Muscle of back (tissue), 13 donors: ENCODE measurements at places on chromosomes 11 and 22.

GRCh38 chr11:127393460-127393997 lies 393.0 kb upstream of the KIRREL3 start:
- no peak for DNase-seq

DNA sequence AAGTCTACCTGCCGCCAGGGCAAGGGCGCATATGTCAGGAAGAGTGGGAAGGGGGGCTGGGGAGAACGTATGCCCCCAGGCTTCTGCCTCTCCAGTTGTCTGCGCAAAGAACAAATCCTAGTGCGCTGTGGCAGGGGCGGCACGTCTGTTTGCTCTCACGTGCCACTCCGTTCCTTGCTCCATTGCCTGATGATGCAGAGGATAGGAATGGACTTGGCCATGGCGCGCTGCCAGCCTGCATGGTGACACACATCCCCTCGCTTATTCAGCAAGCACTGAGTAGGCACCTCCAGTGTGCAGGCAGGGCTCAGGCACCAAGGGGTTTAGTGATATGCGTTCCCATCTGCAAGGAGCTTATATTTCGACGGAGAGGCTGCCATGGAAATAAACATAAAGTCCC lies 45.4 kb upstream of the SLC22A12 start:
- no peak for DNase-seq

DNA sequence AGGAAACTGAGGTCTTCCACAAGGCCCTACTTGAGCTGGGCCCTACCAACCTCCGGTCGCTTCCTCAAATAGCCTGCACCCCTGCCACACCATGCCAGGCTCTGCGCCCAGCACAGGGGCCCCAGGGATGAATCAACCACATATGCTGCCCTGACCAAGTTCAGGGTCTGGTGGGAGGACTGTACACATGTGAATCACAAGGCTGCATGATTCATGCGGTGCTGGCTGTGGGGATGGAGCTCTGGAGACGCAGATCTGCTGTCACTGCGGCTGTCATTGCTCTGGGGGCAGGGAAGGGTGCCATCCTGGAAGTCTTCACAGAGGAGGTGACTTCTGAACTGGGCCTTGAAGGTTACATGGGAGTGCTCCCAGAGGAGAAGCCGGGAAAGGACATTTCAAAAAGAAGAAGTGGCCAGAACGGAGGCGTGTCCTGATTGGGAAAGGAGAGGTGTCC lies 21.5 kb downstream of the CYTH4 start:
- DNase-seq = peak; percentile 59

- peak; percentile 88 for DNase-seq
Observed at GRCh38 chr22:25110846-25111578, 88.6 kb upstream of the CRYBB3 start.

GRCh38 chr11:78810559-78811009 lies 235.9 kb upstream of the NARS2 start:
- DNase-seq = no peak

DNA sequence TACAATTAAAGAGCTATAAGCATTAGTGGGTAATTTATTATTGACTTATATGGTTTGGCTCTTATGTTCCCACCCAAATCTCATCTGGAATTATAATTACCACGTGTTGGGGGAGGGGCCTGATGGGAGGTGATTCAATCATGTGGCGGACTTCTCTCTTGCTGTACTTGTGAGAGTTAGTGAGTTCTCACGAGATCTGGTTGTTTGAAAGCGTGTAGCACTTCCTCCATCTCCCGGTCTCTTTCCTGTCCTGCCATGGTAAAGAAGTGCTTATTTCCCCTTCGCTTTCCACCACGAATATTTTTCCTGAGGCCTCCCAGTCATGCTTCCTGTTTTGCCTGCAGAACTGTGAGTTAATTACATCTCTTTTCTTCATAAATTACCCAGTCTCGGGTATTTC lies 28.1 kb upstream of the CHORDC1 start:
- no peak for DNase-seq

GRCh38 chr11:124670732-124671131 lies 2.8 kb downstream of the SIAE start:
- DNase-seq = no peak

- peak; percentile 31 for DNase-seq
Observed at GRCh38 chr11:2444821-2445745, at the start of gene KCNQ1. TSS of gene KCNQ1 (plus strand) at chr11:2445008. CDS start at chr11:2445099, 91 bp downstream.

- peak; percentile 80 for DNase-seq
Observed at GRCh38 chr22:28951969-28952521, 68.7 kb downstream of the ZNRF3 start.

DNA sequence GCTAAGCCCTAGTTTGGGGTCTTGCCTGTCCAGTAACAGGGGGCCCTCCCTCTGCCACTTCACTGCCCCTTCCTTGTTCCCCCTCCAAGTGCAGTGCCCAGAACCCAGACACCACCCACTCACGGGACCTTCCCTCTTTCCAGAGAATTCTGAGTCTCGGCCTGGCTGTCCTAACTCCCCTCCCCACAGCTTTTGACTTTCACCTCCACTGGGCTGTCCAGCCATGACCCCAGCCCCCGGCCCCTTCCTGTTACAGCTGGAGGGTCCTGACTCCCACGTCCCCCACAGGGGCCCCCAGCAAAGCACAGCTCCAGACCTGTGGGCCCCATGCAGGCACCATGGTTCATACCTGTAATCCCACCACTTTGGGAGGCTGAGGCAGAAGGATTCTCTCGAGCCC lies 71.5 kb downstream of the BRD1 start:
- DNase-seq = no peak

DNA sequence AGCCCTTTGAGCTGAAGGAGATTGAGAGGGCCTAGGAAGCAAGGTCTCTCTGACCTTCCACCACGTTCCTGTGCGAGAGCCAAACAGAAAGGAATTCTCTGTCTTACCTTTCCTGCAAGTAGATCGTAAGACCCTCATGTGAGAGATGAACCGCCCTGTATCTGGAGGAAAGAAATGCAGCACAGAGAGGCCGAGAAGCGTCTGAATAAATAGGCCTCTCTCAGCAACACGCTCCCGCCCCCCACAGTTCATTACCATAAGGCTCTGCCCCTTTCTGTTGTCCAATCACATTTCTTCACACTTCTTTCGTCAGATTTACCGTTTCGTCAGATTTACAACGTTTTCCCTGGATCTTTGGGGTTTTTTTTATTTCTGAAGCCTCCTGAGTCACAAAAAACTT lies 90.3 kb downstream of the BLID start:
- no peak for DNase-seq

DNA sequence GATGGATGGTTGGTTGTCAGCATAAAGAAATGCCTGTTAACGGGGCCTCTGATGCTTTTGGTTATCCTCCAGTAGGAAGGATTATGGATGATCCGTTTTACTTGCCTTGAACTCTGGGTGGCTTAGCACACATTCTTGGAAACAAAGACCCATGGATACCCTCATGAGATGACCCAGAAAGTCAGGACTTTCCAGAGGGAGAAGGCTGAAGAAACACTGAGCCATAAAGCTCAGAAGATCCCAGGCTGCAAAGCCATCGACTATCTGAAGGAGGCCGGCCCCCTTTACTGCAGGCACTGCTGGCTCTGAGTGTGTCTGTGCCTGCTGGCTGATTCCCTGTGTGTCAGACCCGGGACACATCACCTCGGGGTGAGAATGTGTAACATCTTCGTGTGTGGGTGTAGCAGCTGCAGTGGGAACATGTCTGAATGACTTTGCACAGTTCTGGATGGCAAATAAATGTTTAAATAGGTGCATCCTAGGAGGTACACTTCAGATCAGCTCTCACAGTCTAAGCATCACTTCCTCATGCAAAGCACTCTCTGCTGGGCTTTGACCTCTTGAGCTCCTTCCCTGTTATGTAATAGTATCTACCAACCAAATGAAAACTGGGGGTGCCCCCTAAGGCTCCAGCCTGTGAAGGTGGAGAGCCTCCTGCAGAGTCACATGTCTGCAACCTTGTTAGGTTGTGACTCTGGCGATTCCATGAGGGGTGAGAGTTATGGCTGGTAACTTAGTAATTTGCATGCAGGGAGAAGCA lies 1084.9 kb downstream of the TBC1D22A start:
- no peak for DNase-seq

GRCh38 chr22:33579448-33580093 lies 340.7 kb downstream of the LARGE1 start:
- peak; percentile 13 for DNase-seq

DNA sequence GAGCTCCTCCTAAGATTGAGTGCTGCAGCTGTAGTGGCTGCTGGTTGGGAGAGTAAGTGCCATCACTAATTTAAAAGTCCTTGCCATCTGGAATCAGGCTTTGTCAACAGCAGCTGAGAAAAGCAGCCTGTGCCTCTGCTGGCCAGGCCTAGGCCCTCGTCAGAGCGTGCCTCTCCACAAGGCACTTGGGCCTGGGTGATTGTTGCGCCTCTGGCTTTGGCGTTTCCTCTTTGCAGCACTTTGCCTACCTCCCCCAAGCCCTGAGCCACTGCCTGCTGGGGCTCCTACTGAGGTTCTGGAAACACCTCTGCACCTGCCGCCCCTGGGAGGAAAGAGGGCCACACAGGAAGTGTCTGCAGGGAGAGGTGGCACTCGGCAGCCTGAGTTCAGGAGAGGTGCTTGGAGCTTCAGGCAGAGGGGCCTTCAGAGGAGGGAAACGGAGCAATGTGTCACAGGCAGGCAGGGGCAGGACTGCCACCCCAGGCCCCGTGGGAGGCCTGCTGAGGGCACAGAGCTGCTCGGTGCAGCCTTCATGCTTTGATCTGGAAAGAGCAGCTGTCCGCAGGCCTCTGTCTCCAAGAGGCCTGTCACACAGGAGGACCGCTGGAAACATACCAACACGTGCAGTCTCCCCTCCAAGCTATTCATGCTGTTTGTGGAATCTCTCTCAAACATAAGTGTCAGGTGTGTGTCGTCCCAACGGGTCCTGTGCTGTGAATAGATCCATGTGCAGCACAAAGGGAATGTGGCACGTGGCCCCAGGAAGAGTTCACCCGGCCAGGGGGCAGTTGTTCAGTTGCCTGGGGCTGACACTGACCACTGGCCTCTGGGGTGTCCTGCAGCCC lies 61.5 kb upstream of the EMID1 start:
- DNase-seq = peak; percentile 75

- DNase-seq = peak; percentile 38
Observed at GRCh38 chr22:32050678-32051515, 7.8 kb downstream of the SLC5A1 start.

DNA sequence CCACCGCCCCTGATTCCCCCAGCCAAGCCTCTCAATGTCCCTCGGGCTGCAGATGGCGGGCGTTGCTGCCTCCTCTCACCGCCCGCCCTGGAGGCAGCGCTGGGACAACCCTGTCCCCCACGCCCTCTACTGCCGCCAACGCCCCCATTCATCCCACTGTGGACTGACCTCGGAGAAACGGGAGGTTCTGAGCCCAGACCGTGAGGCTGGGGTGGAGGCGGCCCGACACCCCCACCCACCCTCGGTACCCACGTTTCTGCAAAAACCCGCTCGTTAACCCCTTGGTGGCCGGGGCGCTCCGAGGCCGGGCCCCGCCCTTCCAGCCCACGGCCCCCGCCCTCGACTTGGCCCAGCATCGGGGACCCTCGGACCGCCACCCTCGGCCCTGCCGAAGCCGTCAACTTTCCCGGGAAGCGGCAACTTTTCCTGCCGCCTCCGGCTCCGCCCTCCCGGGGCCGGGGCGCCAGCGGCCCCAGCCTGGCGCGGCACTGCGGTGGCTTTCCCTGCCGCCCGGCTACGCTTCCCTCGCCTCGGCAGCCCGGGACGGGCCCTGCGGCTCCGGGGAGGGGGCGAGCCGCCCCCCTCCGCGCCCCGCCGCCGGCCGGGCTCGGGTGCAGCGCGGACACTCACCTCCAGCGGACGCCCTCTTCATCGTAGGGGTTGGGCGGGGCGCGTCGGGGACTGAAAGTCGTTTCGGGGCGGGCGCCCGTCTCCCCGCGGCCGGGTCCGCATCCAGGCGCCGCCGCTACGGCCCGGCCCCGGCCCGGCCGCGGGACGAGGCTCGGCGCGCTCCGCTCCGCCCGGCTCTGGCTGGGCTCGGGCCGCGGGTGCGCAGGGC lies 458 bp downstream of the RTN4R start:
- no peak for DNase-seq

- DNase-seq = no peak
Observed at GRCh38 chr11:112844517-112844916, 116.7 kb upstream of the NCAM1 start.

DNA sequence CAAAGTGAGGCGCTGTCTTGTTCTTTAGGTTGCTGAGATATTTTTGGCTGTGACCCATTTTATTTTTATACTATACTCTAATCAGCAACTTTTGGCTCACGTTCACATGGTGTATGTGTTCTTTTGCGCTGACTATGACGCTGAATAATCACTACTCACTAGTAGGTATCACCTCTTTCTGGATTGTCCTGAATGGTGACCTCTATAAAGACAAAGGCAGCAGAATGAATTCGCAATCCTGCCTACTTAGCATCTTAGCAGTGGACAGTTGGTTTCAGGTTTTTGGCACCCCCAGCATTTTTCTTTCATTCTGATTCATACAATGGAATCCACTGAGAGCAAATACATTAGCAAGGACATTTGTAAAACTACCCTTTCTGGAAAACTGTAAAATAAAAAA lies 351.3 kb downstream of the JRKL start:
- no peak for DNase-seq

GRCh38 chr22:36734171-36735058 lies 30.9 kb upstream of the CACNG2 start:
- peak; percentile 72 for DNase-seq

DNA sequence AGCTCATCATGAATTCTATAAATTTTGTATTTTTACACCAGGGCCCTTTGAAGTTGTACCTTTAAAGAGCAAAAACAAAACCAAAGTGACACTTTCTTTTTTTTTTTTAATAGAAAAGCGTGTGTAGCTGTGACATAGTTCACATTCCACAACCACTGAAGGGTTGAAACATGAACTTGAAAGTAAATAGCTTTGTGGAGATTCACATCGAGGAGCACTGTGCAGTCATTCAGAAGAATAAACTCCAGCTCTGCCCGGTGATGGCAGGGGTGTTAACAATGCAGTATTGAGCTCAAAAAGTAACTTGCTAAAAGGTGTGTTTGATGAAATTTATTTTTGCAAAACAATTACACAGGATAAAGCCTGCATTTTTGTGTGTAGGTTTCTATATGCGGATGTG lies 1166.2 kb downstream of the TBC1D22A start:
- DNase-seq = no peak

DNA sequence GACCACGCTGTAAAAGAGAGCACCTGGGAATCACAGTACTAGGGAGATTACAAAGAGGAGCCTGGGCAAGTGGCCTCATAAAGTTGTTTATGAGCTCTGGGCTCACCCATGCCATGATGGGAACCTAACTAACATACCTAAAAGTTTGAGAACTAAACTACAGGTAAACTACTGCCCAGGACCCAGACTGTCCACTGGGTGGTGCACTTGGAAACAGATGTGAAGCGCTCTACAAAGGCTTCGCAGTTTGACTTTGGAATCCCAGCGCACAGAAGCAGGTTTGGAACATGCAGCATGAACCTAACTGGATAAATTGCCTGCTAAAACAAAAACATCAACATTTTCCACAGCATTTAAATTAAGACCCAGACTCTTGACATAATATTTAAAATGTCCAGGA lies 418.6 kb downstream of the FAM181B start:
- DNase-seq = peak; percentile 4

GRCh38 chr22:30326255-30326705 lies 461 bp downstream of the TBC1D10A start:
- no peak for DNase-seq
